ENCODE measurements at places on chromosomes 5 and 9.

- DNase-seq: no peak
Measured at GRCh38 chr5:27810458-27810857, 772.1 kb upstream of the CDH9 start.

DNA sequence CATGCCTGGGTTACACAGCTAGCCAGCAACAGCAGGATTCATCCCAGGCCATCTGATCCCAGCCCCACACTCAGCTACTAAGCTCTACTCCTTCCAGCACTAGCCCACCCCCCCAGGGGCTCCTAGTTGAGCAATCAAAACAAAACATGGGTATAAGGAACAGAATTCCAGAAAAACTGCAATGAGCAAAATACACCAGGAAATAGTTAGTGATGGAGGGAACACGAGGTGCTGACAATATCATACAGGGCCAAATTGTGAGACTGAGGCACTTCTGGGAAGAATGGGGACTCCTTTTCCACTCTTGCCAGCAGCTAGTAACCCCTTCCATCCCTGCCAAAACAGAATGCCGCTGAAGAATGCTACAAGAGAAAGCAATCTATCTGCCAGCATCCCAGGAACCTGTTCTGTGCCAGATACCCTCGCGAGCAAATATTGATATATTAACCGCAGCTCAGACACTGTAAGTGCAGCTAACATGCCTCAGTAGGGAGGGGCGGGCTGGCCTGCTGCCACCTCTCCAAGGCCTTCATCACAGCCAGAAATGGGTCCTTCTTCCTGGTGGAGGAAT is 161.4 kb downstream of the SLIT3 start:
- DNase-seq: no peak

- no peak for DNase-seq
Measured at GRCh38 chr9:131668057-131668438, 71.8 kb downstream of the RAPGEF1 start.

DNA sequence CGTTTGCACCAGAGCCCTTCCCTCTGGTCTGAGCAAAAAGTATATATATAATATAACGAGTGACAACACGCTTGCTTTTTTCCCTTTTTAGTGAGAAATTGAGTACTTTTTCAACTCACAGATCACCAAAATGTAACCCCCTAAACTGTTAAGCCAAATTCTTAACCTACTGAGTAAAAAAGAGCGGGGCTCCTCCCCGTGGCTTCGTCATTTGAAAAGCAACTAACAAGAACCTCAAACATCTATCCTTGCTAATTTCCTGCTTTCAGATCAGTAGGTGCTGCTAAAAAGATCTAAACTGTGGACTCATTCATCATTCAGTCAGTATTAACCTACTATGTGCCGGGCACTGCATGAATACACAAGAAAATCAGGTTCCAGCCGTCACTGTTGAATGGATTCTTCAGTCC is 1.0 kb upstream of the PTBP3 start:
- peak; percentile 42 for DNase-seq

DNA sequence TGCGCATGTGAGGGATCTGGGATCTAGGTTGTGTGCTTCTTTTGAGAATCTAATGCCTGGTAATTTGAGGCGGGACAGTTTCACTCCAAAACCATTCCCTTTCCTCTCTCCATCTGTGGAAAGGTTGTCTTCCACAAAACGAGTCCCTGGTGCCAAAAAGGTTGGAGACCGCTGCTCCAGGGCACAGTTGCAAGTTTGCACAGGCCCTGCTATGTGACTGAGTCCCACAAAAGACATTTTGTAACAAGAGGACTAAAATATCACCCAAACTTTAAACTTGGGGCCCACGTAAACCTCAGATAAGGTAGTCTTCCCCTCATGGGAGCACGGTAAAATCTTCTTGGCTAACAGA is 5.8 kb upstream of the ZNF367 start:
- DNase-seq: no peak

GRCh38 chr9:30774326-30774725 is 1610.1 kb upstream of the ACO1 start:
- DNase-seq: peak; percentile 11

GRCh38 chr9:100700689-100701318 is 122.9 kb downstream of the CAVIN4 start:
- DNase-seq: peak; percentile 73

- peak; percentile 32 for DNase-seq
Measured at GRCh38 chr5:149228618-149229297, 42.9 kb upstream of the AFAP1L1 start.

DNA sequence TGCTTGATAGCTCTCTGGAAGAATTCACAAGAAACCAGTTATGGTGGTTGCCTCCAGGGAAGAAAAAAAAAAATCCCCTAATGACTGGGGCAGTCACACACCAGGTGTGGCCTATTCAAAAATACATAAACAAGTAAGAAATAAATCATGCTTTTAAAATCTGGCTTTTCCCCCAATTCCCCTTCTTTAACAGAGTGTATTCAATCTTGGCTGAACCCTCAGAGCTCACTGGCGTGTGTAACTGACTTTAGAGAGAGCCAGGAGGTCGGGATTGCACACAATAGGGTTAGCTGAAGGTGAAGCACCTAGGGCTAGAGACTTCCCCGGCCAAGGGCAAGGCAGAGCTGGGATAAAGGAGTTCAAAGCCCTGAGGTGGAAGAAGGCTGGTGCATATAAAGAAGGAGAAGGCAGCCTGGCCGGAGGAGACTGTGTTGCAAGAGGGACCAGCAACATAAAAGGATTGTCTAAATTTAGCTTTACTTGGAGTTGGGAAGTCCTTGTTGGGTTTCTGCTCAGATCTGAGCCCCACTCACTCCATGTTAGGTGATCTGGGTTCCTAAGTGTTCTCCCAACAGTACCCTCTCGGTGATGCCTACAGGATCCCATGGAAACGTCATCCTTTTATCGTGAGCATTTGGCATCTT is 19.7 kb downstream of the FNBP1 start:
- no peak for DNase-seq

DNA sequence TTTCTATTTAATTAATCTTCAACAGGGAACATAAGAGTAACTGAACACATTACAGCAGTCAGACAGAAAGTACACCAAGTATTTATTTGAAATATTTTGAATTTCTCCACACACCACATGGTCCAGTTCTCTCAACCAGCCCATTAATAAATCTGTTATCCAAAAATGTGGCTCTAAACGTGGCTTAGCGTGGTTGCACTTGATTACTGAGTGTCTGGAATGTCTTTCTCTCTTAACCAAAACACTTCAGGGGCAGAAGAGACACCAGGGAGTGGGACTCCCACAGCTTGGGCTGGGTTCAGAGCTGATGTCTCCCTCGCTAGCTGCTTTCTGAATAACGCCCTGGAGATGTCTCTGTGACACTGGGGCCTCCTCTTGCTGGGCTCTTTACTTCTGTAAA is 52.6 kb upstream of the FANCC start:
- no peak for DNase-seq
